ENCODE measurements at places on chromosomes 6 and 20.

- DNase-seq = no peak
Measured at GRCh38 chr6:35063701-35064280, 77.3 kb downstream of the TCP11 start.

DNA sequence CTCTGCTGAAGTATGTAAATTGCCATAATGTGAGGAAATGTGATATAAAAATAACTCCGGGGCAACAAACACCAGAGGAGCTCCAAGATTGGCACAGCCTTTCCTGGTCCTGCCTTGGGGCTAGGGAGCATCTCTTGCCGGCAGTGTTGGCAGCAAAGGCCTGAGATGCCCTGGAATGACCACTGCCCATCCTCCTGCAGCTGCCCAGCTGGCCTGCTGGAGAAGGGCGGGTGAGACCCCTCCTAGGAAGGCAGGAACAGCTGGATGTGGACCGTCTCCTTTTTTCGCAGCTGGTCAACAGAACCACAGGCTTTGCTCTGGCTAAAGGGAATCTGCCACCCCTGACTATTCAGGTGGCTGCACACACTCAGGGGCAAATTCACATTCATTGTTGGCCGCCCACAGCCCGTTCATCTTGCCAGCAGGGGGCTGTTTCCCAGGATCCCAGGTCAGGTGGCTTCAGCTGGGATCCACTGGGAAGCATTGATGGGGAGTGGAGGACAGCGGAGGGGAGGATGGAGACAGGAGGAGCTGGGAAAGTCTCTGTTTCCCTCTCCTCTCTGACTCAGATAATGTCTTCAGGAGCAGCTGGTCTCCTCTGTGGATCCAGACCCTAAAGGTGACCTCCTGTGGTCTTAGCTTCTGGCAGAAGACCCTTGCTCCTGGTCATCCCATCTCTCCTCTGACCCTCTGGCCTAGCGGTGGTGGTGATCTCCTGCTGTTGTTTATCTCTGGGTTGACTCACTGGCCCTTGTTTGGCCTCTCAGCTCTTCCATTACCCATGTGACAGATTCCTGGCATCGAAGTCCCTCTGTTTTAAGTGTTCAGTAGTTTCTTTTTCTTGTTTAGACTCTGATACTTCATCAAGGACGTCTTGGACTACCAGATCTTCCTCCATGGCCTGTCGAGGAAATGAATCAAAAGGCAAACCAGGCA, 336.7 kb downstream of the DHX35 start:
- no peak for DNase-seq

GRCh38 chr6:45422503-45423110, 44.9 kb upstream of the SUPT3H start:
- DNase-seq = peak; percentile 61

DNA sequence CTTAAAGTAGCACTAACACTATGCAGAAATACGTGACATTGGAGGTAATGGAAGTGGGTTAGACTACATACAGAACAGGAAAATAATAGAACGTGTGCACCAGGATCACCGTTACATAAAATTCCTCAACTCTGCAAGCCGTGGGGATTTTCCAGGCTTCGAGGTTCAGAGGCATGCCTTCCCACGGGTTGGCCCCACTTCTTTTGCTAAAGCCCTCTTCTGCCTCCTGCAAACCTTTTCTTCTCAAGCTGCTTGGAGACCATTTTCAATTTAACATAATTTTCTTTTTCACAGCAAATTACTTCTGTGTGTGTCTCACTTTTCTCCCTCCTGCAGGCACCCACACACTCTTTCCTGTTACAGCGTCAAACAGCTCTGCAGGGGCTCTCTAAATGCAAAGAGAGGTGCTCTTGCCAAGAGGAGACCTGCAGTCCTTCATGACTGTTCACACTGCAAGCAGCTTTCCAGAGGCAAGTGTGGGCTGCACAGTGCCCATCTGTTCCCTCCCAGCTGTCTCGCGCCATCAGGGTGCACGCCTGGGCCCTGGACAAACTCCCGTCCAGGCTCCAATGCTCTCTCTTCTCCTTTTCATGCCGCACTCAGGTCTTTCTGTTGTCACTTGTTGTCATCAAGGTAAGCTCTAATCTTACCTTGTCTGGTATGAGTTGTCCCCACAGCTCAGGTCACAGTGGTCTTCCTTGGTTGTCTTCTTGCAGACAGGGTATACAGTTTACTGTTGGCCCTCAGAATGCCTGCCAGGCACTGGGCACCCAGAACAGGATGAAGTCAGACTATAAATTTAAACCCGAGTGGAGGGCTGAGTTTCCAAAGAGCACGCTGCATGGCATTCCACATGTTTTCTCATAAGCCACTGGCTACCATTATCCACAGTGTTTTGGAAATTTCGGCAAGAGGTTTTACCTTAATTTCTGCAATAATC, 164.8 kb upstream of the GGTLC1 start:
- peak; percentile 35 for DNase-seq

- DNase-seq = no peak
Measured at GRCh38 chr6:14502551-14502950, 385.0 kb downstream of the CD83 start.

GRCh38 chr6:169841907-169842606, 90.6 kb downstream of the ERMARD start:
- no peak for DNase-seq

- no peak for DNase-seq
Measured at GRCh38 chr6:54291738-54292137, 16.5 kb upstream of the TINAG start.

DNA sequence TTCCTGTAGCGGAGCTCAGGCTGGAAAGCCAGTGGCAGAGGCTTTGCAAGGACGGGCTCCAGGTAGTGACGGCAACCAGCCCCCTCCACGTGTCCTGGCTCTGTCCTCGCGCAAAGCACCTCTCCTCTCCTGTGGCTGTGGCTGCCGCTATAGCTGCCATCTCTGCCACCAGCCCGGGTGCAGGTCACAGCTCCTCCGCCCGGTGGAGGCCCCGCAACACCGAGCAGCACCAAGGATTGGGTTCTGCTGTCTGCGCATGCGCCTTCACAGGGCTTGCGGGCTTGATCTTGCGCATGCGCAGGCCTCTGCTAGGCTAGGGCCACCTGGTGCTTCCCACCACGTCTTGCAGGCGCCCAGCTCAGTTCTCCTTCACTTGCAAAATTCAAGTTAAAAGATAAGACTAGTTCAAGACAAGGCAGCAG, 625.4 kb downstream of the QKI start:
- peak; percentile 51 for DNase-seq

DNA sequence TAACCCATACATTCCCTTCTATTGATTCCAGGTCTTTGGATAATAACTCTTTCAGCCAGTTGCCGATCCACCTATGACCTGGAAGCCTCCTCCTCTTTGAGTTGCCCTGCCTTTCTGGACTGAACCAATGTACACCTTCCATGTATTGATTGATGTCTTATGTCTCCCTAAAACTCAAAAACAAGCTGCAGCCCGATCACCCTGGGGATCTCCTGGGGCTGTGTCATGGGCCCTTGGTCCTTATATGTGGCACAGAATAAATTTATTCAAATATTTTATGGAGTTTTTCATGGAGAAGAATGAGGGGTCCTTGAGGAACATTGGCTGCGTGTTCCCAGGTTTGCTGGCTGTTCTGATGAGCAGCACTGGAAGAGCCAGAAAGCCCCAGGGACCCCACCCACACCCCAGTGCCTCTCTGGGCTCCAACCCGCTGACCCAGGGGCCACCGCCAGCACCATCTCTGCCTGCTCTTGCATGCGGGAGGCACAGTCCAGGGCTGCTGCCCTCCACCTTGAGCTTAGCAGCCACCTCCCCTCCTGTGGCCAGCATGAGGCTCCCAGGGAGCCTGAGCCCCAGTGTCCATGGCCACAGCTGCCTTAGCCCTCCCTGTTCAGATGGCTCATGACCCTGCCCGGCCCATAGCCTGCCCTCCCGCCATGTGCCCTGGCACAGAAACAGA, 36.5 kb upstream of the CST7 start:
- DNase-seq = no peak

- no peak for DNase-seq
Measured at GRCh38 chr20:57593134-57593886, 26.9 kb downstream of the ZBP1 start.

DNA sequence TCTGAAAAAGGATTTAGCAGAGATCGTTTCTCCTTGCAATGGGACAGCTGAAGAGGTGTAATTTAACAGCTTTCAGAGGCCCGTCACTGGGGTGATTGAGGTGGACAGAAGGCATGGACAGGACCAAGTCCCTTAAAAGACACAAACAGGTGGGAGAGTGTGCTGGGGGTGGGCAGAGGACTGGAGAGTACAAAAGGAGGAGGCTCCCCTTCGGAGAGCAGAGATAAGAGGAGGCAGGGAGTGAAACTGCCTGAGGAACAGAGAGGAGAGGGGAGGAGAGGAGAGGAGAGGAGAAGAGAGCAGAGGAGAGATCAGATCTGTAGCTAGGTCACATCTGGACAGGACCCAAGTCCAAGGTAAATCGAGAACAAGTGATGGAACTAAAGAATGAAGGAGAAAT, 48.6 kb upstream of the PKHD1 start:
- DNase-seq = peak; percentile 61

- peak; percentile 35 for DNase-seq
Measured at GRCh38 chr6:14270925-14271788, 153.6 kb downstream of the CD83 start.

DNA sequence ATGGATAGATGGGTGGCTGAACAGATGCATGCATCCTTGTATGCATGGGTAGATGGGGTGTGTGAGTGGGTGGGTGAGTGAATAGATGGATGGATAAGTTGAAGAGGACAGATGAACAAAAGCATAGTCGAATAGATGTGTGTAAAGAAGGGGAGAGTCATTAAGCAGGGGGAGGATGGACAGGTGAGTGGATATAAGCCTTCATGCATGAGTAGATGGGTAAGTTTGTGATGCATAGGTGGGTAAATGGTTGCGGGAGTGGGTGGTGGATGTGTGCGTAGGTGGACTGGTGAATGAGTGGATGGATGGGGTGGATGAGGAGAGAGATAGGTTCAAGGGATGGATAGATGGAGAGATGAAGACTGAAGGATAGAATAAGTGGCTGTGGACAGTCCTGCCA, 29.6 kb downstream of the HLA-DPB1 start:
- DNase-seq = no peak

DNA sequence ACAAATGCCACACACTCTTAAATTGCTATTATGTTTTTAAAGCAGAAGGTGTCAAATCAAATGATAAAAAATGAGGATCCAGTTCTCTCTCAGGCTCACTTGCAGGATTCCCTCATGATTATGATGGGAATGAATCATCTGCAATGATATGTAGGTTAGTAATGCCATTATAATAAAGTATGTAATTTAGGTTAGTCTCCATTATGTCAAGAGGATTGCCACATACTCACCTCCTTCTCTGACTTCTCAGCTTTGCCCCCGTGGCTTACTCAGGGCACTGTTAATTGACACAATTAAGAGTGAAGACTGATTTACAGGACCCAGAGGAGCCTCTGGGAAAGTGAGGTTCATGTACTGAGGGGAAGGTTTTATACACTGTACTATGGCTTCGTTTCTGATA, 591.7 kb upstream of the NRSN1 start:
- no peak for DNase-seq

GRCh38 chr20:57205606-57206219, 60.7 kb downstream of the BMP7 start:
- no peak for DNase-seq

DNA sequence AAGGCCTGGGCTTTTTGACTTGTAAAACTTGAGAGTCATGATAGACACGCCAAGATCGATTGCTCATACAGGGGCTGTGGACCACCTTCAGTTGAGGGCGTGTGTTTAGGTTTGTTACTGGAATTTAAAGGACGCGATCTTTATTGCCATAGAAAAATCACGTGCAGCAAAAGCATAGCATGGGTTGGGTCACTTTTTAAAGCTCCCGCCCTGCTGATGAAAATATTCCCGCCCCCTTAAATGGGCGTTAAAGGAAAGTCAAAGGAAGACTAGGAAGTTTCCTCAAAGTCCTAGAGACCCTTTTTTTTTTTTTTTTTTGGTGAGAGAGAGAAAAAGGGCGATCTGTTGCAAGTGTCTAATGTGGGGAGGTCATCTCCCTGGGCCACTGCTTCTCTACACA, 23.1 kb downstream of the TFAP2A start:
- DNase-seq = no peak

GRCh38 chr6:161947371-161947770, 673.5 kb upstream of the AGPAT4 start:
- no peak for DNase-seq

DNA sequence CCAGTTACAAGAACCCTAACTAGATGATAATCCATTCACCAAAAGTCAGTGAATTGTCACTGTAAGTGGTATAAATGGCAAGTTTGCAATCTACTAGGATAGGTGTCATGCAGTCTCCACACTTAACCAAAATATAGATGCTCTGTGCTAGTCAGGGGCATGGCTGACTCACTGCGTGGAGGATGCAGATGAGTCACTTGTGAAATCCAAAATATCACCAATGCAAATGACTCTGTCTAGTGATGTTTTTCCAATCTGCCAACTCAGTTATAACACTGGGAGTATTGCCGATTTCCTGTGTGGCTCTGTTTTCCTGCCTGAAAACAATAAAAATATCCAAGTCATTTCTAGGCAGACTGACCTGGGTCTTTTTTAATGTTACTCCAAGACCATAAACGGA, 47.8 kb upstream of the NRSN1 start:
- no peak for DNase-seq

GRCh38 chr6:137970368-137970767, 103.3 kb downstream of the TNFAIP3 start:
- no peak for DNase-seq

DNA sequence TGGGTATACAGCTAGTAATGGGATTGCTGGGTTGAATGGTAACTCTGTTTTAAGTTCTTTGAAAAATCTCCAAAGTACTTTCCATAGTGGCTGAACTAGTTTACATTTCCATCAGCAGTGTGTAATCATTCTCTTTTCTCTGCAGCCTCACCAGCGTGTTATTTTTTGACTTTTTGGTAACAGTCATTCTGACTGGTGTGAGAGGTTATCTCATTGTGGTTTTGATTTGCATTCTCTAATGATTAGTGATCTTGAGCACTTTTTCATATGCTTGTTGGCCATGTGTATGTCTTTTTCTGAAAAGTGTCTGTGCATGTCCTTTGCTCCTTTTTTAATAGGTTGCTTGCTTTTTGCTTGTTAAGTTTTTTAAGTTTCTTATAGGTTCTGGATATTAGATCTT, 194.2 kb upstream of the PHACTR1 start:
- DNase-seq = no peak

GRCh38 chr6:50236164-50236563, 186.4 kb upstream of the DEFB112 start:
- DNase-seq = no peak

- DNase-seq = no peak
Measured at GRCh38 chr20:42474646-42475045, 715.1 kb downstream of the PTPRT start.

Data from femur (tissue), 1 donor.